ENCODE measurements at places on chromosomes 7 and 10. TPM values are rescaled to one million over a fixed set of nuclear protein-coding genes. Genes with fewer than 3 reads are reported as not detected.

DNA sequence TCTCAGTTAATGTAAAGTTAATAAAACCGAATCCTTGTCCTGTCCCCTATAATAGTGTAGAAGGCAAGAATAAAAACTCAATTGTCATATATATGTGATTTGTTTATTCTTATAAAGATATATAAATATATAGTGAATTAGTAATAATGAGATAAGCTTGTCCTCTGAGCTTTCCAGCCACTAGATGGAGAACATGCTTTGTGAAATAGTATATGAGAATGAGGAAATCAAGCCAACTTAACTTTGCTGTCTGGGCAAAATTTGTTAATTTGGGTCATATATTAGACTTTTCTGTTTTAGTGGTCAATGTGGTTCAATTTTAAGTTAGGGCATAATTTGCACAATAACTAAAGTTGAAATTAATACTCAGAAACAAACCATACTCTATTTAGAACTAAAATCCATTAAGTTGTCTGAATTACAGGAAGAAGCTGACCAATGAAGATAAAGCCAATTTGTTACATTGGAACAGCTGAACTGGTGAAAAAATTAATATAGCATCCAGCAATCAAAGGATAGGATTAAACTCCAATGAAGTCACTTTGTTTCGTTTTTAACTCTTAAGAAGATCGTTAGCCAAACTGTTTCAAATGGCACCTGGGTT is 595.0 kb downstream of the ARL4A start:
- peak; percentile 30 for DNase-seq
- H3K36me3 ChIP-seq: no peaks in the 10 kb centered on the region
- no peaks in the 10 kb centered on the region for H3K27me3 ChIP-seq
- no peaks in the 10 kb centered on the region for H3K4me1 ChIP-seq

GRCh38 chr10:80356563-80356988 is at the start of the genes DYDC1 and DYDC2:
Gene DYDC1, minus strand, starts transcription at chr10:80356755. Its CDS starts 4,154 bp downstream, at chr10:80352601.
Gene DYDC2, plus strand, starts transcription at chr10:80356781. Its CDS starts 5,663 bp downstream, at chr10:80362444.
- no peaks in the 10 kb centered on the region for H3K36me3 ChIP-seq
- no peak within 1 kb of the TSS for H3K4me3 ChIP-seq
- DNase-seq: no peak
- peaks cover 3% of the 10 kb centered on the region for H3K4me1 ChIP-seq
- H3K27ac ChIP-seq: no peak within 1 kb of the TSS

Gene CNNM1
- polyA plus RNA-seq: not detected

GRCh38 chr7:47239931-47240421 is 341.9 kb downstream of the TNS3 start:
- no peaks in the 10 kb centered on the region for H3K4me1 ChIP-seq
- H3K27ac ChIP-seq: no peak overlapping the region
- no peak overlapping the region for H3K4me3 ChIP-seq
- peaks cover 9% of the 10 kb centered on the region for H3K27me3 ChIP-seq
- no peak for DNase-seq
- H3K36me3 ChIP-seq: no peaks in the 10 kb centered on the region

DNA sequence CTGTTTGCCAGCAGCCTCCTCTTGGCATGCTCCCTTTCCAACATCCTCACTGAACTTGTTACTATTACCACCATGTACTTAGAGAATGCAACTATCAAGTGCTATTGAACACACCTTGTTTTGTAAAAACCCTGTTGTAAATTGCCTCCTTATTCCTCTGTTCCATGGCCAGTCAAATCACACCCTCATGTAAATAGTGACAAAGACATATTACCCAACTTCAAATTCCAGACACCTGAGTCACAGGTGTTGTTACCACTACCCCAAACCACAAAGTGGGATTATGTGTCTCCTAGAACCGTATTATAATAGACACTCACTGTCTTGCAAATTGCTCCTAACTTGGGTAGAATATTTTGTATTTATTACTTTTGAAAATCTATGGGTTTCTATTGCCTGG is 263.2 kb upstream of the C7orf33 start:
- no peak overlapping the region for H3K27ac ChIP-seq
- no peaks in the 10 kb centered on the region for H3K4me1 ChIP-seq
- H3K27me3 ChIP-seq: no peaks in the 10 kb centered on the region
- no peak overlapping the region for H3K4me3 ChIP-seq
- no peak for DNase-seq
- H3K36me3 ChIP-seq: no peaks in the 10 kb centered on the region

DNA sequence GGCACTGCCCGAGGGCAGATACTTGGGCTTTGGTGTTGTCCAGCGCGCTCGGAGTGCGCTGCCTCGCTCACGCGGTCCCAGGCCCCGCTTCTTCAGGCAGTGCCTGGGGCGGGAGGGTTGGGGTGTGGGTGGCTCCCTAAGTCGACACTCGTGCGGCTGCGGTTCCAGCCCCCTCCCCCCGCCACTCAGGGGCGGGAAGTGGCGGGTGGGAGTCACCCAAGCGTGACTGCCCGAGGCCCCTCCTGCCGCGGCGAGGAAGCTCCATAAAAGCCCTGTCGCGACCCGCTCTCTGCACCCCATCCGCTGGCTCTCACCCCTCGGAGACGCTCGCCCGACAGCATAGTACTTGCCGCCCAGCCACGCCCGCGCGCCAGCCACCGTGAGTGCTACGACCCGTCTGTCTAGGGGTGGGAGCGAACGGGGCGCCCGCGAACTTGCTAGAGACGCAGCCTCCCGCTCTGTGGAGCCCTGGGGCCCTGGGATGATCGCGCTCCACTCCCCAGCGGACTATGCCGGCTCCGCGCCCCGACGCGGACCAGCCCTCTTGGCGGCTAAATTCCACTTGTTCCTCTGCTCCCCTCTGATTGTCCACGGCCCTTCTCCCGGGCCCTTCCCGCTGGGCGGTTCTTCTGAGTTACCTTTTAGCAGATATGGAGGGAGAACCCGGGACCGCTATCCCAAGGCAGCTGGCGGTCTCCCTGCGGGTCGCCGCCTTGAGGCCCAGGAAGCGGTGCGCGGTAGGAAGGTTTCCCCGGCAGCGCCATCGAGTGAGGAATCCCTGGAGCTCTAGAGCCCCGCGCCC is at the start of gene NPY:
Gene NPY, plus strand, starts transcription at position 294 of the 802 bp plus-strand sequence. CDS start 1,051 bp downstream, outside the sequence.
- H3K4me1 ChIP-seq: no peaks in the 10 kb centered on the region
- no peaks in the 10 kb centered on the region for H3K36me3 ChIP-seq
- H3K27ac ChIP-seq: no peak within 1 kb of the TSS
- peaks cover 40% of the 10 kb centered on the region for H3K27me3 ChIP-seq
- H3K4me3 ChIP-seq: no peak within 1 kb of the TSS
- DNase-seq: no peak

DNA sequence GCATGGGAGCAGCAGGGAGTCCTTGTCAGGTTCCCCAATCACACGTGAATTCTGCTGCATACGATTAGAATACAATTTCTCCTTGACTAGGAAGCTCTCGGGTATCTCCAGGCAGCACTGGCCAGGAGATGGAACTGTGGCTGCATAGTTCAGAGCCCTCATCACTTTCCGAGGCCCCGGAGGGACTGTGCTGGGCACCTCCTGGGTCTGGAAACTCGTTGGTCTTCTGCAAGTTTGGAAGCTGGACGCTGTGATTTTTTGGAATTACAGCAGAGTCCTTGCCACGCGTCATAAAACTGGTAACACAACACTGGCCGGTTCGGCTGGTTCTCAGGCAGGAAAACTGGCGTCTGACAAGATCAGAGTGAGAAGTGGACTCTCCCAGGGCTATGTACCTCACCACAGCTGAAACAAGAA is 216.1 kb downstream of the CCDC3 start:
- H3K4me1 ChIP-seq: peaks cover 3% of the 10 kb centered on the region
- H3K4me3 ChIP-seq: no peak overlapping the region
- H3K36me3 ChIP-seq: no peaks in the 10 kb centered on the region
- no peak overlapping the region for H3K27ac ChIP-seq
- no peak for DNase-seq
- H3K27me3 ChIP-seq: no peaks in the 10 kb centered on the region

GRCh38 chr10:121104476-121105111 is 253.4 kb downstream of the WDR11 start:
- H3K27ac ChIP-seq: no peak overlapping the region
- H3K27me3 ChIP-seq: no peaks in the 10 kb centered on the region
- H3K36me3 ChIP-seq: no peaks in the 10 kb centered on the region
- H3K4me1 ChIP-seq: no peaks in the 10 kb centered on the region
- no peak overlapping the region for H3K4me3 ChIP-seq
- no peak for DNase-seq

DNA sequence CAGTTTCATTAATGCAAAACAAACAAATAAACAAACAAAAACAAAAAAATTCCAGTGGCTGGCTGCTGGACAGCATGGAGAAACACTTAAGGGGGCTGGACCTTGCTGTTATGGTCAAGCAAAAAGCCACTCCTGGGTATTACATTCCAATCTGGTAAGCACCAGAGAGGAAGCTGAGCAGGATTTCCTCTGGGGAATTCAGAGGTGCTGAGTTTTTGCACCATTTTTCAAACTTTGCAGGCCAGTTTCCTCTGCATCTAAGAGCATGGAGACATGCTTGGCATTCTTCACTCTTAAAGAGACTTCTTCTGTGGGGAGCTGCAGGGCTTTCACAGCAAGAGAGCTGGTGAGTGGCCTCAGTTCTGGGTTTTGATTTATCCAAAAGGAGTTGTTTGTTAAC is 84.5 kb downstream of the FZD1 start:
- H3K36me3 ChIP-seq: no peaks in the 10 kb centered on the region
- H3K4me1 ChIP-seq: peaks cover 55% of the 10 kb centered on the region
- peak overlapping the region; percentile 73 for H3K27ac ChIP-seq
- no peaks in the 10 kb centered on the region for H3K27me3 ChIP-seq
- H3K4me3 ChIP-seq: no peak overlapping the region

Gene PAPOLB
- polyA plus RNA-seq: not detected

- no peaks in the 10 kb centered on the region for H3K4me1 ChIP-seq
- DNase-seq: no peak
- no peak overlapping the region for H3K27ac ChIP-seq
Measured at GRCh38 chr10:5987747-5988146, 10.4 kb upstream of the IL15RA start.

- H3K4me1 ChIP-seq: peaks cover 15% of the 10 kb centered on the region
- no peak overlapping the region for H3K4me3 ChIP-seq
- H3K36me3 ChIP-seq: no peaks in the 10 kb centered on the region
- H3K27ac ChIP-seq: no peak overlapping the region
Measured at GRCh38 chr10:71748671-71749191, 24.6 kb downstream of the VSIR start.

DNA sequence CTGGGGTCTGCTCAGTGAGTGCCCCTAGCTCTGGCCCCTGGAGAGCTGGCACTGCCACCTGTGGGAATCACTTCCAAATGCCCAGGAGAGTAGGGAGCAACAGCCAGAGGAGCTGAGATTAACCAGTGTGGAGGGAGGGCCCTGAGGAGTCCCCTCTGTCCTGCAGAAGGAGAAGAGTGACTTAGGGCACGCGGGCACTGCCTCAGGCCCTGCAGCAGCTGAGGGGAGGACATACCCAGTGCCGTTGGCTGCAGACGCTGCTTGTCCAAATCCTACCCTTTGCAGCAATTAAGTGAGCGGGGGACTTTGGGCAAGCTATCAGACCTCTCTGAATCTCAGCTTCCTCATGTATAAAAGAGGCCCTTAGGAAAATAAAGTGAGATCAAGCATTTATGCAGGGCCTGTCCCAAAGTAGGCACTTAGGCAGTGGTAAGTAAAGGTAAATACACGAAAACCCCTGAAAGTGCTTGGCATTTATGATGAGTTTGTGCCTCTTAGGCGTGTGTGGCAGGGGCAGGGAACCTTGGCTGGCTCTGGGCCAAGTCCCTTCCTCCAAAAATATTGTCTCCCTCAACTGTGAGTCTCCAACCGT is 16.9 kb downstream of the PRF1 start:
- H3K4me1 ChIP-seq: no peaks in the 10 kb centered on the region
- H3K27me3 ChIP-seq: peaks cover 4% of the 10 kb centered on the region
- DNase-seq: no peak
- H3K36me3 ChIP-seq: no peaks in the 10 kb centered on the region

DNA sequence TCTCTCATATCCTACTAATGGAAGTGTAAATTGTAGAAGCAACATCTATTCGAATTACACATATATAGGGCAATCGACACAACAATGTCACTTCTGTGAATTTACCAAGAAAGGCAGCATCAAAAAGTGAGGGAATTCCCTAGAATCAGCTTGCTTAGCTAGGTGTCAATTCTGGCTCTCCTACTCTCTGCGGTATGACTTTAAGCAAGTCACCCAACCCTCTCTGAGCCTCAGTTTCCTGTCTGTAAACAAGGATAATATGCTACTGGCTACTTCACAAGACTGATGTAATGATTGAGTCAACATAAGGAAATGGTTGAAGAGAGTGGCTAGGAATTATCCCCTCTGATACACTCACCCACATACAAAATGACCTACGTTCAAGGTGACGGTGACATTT is 19.4 kb downstream of the CCDC6 start:
- H3K27ac ChIP-seq: no peak overlapping the region
- DNase-seq: no peak
- H3K36me3 ChIP-seq: peaks cover 3% of the 10 kb centered on the region

DNA sequence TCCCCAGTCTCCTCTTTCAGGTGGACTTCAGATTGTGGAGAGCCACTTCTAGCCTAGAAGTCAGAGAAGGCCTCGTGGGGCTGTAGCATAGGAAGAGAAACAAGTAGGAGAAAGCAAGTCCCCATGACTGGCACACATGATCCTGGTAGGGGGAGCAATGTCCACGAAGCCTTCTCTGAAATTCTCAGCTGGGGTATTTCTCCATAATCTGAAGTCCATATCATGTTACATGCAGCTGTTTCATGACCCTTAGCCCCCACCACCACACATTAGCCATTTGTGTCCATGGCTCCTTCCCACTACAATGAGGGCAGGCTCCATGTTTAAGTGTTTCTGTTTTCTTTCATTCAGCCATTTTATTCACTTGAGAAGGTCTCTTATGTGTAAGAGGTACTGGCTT is 43.2 kb downstream of the LAMB4 start:
- no peak overlapping the region for H3K27ac ChIP-seq
- DNase-seq: no peak
- no peaks in the 10 kb centered on the region for H3K36me3 ChIP-seq
- H3K4me1 ChIP-seq: peaks cover 13% of the 10 kb centered on the region
- no peaks in the 10 kb centered on the region for H3K27me3 ChIP-seq
- no peak overlapping the region for H3K4me3 ChIP-seq

Gene NPFFR1
- polyA plus RNA-seq: not detected

DNA sequence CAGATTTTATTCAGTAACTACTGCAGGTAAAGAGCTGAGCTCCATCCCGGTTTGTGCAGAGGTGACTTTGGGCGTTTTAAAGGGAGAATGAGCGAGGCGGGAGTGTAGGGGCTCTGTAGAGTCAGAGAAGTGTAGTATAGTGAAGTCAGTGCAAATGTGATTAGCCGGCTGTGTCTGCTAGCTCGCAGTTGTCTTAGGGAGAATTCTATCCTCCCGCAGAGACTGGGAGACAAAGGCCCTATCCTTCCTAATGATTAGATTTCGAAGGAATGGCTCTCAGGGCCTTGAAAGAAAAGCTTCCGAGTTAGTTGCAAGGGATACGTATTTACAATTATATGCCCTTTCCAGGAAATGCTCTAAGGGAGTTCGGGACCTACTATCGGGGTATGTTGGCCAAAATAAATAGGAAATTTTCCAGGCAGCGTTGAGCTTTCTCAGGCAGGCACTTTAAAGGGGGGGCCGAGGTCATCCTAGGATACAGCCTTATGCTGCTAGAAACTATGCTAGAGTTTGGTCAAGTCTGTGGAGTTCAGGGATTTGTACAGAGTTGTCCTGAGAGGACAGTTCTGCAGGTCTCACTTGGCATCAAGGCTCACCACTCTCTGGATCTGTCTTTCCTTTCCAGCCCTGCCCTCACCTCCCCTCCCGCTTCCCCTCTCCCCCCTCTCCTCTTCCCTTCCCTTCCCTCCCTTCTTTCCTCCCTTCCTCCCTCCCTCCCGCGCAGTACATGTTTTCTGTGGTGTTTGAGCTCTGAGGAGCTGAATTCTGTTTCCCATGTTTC is 825 bp downstream of the MRPL32 start:
- H3K4me3 ChIP-seq: peak overlapping the region; percentile 95
- peaks cover 29% of the 10 kb centered on the region for H3K4me1 ChIP-seq
- peak; percentile 77 for DNase-seq
- peaks cover 17% of the 10 kb centered on the region for H3K36me3 ChIP-seq

GRCh38 chr10:60434418-60435046 is 44.9 kb upstream of the ANK3 start:
- H3K4me1 ChIP-seq: peaks cover 9% of the 10 kb centered on the region
- peak; percentile 78 for DNase-seq
- no peaks in the 10 kb centered on the region for H3K36me3 ChIP-seq
- no peak overlapping the region for H3K27ac ChIP-seq

Gene ZMIZ1
- 12.5 TPM for polyA plus RNA-seq

Gene HERPUD2
- polyA plus RNA-seq: 59.5 TPM

All from endothelial cell of umbilical vein (primary cell).